ENCODE measurements at places on chromosomes 2 and 18. TPM values are rescaled to one million over a fixed set of nuclear protein-coding genes. Genes with fewer than 3 reads are reported as not detected.

SOCS6 gene
- polyA plus RNA-seq = 23.2 TPM

G6PC2 gene
- polyA plus RNA-seq = 0.19 TPM

GRCh38 chr2:198476007-198476406 is 671.6 kb downstream of the PLCL1 start:
- DNase-seq = no peak

RNF125 gene
- 8.0 TPM for polyA plus RNA-seq

GRCh38 chr2:47031909-47032668 is 116.5 kb upstream of the MCFD2 start:
- no peak for DNase-seq

GRCh38 chr2:236584521-236585384 is 15.1 kb downstream of the ACKR3 start:
- no peak for DNase-seq

TRIB2 gene
- polyA plus RNA-seq = 64.7 TPM

DNA sequence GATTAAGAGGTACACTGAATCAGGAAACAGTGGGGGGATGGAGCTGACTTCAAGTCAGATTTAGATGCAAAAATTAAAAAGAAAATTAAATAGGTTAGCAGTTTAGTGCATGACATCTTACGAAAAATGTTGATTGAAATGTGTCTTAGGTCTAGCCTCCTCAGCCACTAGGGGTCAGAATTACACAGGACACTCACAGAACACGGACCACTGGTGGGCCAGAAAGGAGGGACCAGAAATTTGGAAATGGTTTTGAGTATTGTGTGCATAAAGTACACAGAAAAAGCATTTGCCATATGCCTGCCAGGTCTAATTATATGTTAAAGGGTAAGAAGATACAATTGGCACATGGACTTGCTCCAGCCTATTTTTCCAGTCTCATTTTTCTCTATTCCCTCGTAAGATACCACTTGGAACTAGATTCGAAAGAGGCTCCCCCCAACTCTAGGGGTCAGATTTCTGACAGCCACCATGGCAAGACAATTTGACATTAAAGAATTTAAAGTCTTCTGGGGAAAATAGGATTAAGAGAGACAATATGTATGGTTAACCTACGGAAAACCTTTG is 550.2 kb upstream of the SETBP1 start:
- DNase-seq = peak; percentile 37

- DNase-seq = no peak
These were observed 33.9 kb downstream of the MAP4K4 start for GRCh38 chr2:101731221-101732054.

DNA sequence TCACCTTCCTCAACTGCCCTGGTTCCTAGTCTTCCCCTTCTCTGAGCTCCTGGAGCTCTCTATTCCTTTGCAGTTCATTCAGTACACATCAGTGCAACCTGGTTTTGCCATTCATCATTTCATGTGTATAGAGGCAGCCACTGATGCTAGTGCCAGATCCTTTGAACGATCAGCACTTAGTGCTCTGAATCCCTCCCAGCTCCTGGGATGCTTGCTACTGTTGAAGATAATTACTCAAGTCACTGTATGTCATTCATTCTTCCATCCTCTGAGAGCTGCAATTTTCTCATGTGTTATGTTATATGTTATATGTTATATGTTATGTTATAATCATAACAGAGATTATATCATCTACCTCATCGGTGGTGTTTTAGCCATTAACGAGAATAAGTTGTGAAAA is 98.5 kb upstream of the UXS1 start:
- DNase-seq = no peak

CIDEA gene
- polyA plus RNA-seq = 0.37 TPM

IER3IP1 gene
- polyA plus RNA-seq = 25.6 TPM

DNA sequence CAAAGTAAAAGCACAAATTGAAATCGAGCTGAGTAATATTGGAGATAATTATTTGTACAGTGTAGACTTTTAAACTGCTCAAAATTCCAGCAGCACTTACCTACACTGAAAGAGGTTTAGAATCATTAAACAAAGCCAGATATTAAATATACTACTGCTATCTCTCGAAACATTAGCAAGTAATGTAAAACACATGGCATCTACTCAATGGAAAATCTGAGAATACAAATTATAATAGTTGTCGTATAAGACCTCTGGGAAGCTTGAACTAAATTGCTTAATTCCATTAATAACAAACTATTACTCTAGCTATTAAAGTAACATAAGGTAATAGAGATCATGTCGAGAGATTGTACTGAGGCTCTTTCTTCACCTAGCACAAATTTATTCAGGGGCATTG is 108.9 kb downstream of the KLHL29 start:
- DNase-seq = no peak

GRCh38 chr18:59267503-59268126 is 5.6 kb downstream of the RAX start:
- DNase-seq = no peak

GALNT13 gene
- polyA plus RNA-seq = 8.8 TPM

DNA sequence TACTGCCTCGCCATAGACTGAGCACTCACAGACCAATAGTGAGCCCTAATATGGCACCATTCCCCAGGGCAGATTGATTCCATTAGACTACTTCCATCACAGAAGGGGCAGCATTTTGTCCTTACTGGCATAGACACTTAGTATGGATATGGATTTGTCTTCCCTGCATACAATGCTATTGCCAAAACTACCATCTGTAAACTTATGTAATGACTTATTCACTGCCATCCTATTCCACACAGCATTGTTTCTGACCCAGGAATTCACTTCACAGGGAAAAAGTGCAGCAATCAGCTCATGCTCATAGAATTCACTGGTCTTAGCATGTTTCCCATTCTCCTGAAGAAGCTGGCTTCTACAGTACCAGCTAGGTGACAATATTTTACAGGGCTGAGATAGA is 179.0 kb downstream of the PPP1R1C start:
- DNase-seq = no peak

UGT1A5 gene
- not detected for polyA plus RNA-seq

GRCh38 chr2:185522472-185522871 is 216.1 kb upstream of the FSIP2 start:
- no peak for DNase-seq

ALPI gene
- not detected for polyA plus RNA-seq

DNA sequence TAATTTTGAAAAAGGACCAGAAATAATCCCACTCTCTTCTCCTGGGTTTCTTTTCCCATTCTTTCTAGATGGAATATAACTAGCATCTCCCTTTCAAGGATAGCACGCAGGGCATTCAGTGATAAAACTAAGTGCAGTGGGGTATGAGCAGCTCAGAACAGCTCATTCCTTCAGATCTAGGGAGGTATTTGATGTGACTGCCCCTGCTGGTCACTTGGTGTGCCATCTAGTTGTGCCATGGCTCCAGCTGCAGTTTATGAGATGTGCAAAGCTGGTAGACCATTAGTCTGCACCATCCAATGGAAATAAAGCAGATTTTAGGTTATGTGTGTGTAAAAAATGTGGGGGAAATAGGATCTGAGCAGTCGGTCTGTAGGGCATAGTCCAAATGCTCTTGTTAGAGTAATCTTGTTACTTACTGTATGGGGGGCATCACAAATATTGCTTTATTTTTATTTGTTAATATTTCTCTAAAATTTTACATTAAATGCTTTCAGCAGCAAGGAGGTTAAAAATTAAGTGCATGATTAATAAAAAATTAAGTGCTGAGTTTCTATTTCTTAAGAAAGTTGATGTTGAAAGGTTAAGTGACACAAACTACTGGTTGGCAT is 38.9 kb downstream of the CTAGE1 start:
- no peak for DNase-seq

DNA sequence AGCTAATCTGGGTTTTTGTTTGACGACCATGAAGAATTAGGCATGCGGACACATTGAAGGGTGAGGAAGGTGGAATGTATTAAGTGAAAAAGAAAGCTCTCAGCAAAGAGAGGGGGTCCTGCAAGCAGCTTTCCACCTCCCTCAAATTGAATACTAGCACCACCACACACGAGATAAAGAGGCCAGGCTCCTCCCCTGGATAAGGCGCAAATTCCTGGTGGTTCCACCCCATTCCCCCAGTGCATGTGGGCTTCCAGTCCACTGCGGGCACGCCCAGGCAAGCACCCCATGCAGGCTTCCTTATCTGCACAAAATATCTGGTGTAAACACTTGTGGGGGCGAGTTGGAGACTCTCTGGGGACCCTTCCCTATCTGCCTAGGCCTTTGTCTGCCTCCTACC is 857.3 kb downstream of the CPS1 start:
- no peak for DNase-seq

GRCh38 chr2:10738192-10738591 is 16.8 kb downstream of the ATP6V1C2 start:
- DNase-seq = no peak

- no peak for DNase-seq
These were observed 14.4 kb downstream of the IWS1 start for GRCh38 chr2:127511917-127512316.

GRCh38 chr18:56747032-56747658 is 96.0 kb downstream of the WDR7 start:
- DNase-seq = no peak

GRCh38 chr2:106825161-106825560 is 60.8 kb downstream of the ST6GAL2 start:
- DNase-seq = no peak

OTX1 gene
- not detected for polyA plus RNA-seq

GRCh38 chr2:136126421-136126926 is 8.5 kb upstream of the CXCR4 start:
- DNase-seq = no peak

DNA sequence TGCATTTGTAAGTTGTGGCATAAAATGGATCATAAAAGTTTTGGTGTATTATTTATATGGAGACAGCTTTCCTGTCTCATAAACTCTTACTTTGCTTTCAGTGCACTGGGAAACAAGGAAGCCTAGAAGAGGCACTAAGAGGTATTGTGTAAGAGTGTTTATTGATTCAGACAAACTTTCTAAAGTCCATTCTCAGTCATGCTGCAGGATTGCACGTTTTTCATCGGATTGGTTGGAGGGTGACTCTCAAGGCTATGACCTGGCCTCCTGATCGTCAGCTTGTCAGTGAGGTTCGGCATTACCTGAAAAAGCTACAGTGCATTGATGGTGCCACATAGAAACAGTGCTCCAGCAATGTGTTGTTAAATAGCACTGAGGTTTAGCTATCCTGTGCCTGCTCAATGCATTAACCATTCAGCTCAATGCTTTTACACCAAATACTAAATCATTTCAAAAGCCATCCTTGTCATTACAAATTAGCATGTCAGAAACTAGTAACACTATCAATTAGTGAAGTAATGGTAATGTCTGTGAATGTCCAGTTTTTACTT is 545.5 kb downstream of the CBLN2 start:
- no peak for DNase-seq

DNA sequence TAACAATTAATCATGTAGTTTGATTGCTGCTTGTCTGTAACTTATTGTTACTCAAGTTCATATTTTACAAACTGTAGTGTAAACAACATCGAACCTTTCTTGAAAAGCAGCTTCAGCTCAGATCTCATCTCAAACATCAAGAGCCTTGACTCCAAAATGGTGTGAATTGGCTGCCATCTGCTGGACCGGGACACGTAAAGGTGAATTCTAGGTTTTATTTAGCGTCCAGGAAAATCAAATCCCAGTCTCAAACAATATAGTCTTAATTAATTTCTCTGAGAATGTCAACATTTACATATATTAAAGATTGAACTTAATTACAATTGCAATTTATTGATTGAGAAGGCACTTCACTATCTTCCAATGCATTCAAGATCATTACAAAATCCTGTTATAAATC is 453.0 kb downstream of the GALR1 start:
- DNase-seq = peak; percentile 1

- DNase-seq = no peak
These were observed 50.1 kb downstream of the RPL31 start for GRCh38 chr2:101052147-101052546.

- no peak for DNase-seq
These were observed 67.2 kb downstream of the SPRED2 start for GRCh38 chr2:65364986-65365733.

DNA sequence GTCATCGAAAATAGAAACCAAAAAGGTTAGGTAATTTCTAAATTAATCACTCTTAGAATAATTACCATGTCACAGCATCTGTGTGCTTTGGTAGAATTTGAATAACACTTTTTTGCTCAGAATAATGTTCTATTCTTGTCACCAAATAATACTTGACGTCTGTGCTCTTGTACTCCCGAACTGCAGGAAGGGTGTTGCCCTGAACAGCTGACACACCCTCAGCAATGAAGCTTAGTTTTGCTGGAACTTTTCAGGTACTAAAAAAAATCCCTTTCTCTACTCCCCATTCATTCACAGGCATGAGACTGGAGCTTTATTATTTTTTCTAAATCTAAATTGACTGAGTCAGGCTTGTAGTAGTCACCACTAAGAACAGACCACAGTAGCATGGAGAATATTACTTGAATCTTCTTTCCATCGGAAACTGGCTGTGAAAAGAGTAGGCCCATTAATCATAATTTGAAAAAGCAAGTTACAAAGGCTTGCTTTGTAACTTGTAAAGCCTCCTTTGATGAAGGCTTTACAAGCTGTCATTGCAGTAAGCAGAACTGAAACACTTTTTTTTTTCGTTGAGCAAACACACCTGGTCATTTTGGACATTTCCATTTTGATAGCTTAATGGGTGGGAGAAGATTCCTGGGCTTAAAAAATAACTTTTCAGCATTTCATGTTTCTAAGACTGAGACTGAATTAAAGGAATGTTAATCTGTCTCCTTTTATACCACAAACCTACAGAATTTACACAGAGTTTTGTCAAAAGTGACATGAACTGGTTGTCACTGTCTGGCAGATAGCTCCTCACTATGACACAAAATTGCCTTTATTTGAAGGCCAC is 70.3 kb upstream of the PELI1 start:
- no peak for DNase-seq

DNA sequence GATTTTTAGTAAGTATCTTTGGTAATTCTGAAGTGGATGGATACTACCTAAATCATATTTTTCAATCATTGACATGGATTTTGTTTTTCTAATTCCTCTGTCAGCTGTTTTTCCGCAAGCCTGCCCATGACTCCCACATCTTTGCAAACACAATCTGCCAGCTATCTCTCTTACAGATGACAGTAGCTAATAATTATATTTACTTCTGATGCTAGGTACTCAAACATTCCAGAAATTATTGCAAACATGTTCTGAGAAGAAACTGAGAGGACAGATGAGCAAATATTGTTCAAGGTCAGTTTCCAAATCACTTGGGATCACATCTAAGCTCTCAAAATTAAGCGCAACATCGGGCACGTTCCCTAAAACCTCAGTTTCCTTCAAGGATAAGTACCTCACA is 270.0 kb upstream of the CDH19 start:
- DNase-seq = no peak

GRCh38 chr18:61141691-61142090 is 191.5 kb upstream of the CDH20 start:
- peak; percentile 2 for DNase-seq

CROCC2 gene
- 2.0 TPM for polyA plus RNA-seq

GRCh38 chr2:41194230-41194629 is 742.3 kb upstream of the SLC8A1 start:
- DNase-seq = peak; percentile 10

GRCh38 chr2:171523088-171524017 is 1.1 kb downstream of the CYBRD1 start:
- DNase-seq = peak; percentile 80

GRCh38 chr2:42838133-42838532 is 45.8 kb upstream of the HAAO start:
- DNase-seq = no peak

LBH gene
- polyA plus RNA-seq = 150 TPM

GRCh38 chr2:118371515-118371914 is 283.2 kb downstream of the INSIG2 start:
- peak; percentile 17 for DNase-seq
